Activated effector memory CD4-positive, alpha-beta T cell treated with Interleukin-2 at 50 U/mL for 16 hours (primary cell): ENCODE measurements at places on chromosomes 6 and 20.

- no peak for DNase-seq
Measured at GRCh38 chr6:45655745-45656476, 278.2 kb upstream of the SUPT3H start.

DNA sequence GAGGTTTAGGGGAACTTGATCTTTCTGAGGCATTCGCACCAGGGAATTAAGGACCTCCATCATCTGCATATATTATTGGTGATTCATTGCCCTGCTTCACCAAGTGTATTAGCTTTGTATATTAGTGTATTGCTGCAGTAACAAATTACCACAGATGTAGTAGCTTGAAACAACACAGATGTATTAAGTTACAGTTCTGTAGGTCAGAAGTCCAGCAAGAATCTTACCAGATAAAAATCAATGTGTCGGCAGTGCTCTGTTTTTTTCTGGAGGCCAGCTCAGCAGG lies 65.8 kb downstream of the HMGN3 start:
- DNase-seq = no peak

DNA sequence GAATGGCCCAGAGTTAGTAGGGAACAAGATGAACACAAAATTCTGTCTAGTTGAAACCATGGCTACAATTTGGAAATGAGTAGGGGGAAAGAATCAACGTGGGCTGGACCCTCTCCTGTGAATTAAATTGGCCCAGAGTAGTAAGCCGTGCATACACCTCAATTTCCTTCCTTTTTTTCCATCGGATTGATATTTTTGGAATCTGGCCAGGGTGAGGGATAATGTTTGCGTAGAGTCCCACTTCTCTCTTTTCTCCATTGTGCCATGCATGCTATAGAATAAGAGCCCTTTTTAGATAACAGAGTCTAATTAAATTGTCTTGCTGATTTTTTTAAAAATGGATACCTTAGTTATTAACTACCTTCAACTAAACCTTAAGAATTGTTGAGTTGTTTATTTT lies 35.2 kb downstream of the XRN2 start:
- DNase-seq = no peak

DNA sequence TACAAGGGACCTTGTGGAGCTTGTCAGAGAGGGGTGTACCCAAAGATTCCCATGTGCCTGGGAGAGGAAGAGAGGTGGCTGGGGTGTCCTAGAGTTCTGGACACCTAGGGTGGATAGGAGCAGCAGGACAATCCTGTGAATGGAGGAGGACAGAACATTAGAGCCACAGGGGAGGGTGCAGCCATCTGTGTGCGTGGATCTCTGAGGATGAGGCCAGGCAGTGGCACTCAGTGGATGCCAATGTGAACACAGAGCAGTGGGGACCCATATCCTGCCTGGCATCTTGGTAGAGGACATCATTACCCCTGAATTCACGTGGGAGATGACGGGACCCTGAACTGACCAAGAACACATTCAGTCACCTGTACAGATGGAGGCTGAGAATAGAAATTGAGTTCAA lies 205.3 kb downstream of the CD83 start:
- no peak for DNase-seq

DNA sequence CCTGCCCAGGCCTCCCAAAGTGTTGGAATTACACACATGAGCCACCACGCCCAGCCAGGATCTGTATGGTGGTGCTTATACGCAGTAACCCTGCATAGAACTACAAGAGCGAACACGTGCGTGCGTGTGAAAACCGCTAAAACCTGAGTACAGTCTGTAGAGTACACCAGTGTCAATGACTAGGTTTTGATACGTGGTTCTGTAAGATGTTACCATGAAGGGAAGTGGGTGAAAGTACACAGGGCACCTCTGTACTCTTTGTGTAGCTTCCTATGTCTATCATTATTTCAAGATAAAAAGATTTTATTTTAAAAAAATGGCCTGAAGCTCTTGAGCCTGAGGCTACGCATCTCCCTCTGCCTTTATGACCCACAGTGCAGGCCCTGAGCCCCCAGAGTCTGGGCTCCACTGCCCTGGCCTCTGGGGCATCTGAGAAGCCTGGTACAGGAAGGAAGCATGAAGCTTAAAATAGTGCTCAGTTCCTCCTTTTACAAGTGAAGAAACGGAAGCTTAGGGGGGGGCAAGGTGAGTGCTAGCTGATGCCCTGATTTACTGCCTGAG lies 21.6 kb downstream of the LY86 start:
- DNase-seq = no peak

GRCh38 chr20:11235058-11235457 lies 561.3 kb upstream of the JAG1 start:
- no peak for DNase-seq

- DNase-seq = no peak
Measured at GRCh38 chr20:21179757-21180156, 53.9 kb downstream of the KIZ start.
